ENCODE measurements at places on chromosomes 4 and X.
A peak's percentile ranks its signal among the peaks of the same experiment; 100 is the strongest.

DNA sequence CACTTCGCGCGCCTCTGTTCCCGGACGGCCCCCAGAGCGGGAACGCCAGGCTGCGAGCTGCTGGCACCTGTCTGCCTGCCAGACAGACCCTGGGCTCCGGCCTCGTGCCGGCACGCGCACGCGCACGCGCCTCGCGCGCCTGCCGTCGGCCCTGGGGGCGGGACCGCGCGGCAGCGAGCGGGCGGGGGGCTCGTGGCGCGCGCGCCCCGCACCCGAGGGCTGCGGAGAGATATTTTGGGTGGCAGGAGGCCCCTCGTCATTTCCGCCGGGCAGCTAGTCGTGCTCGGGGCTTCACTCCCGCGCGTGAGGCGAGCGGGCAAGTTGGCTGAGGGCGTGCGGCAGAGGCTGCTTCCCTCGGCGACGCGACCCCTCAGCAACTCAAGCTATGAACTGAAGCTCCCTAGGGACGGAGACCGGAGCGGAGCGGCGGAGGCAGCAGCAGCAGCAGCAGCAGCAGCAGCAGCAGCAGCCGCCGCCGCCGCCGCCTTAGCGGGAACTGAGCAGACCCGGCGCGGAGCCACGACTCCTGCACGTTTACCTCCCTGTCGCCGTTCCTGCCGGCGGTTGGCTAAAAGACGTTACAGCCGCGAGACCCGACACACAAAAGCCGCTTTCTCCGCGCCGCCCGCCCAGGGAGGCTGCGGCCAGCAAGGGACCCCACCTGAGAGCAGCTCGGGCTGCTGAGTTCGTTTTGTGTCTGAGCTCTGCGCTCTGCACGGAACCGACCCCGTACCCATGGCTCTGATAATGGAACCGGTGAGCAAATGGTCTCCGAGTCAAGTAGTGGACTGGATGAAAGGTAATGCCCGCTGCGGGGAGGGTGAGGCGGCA lies at the start of gene CNKSR2:
CNKSR2 (plus strand) TSS at position 256 of the 831 bp plus-strand sequence; CDS start at position 736, 480 bp downstream.
- peak; percentile 57 for DNase-seq

- no peak for DNase-seq
Measured at GRCh38 chrX:67654301-67654700, 110.5 kb downstream of the AR start.

GRCh38 chrX:129613596-129613995 lies 41.2 kb downstream of the APLN start:
- no peak for DNase-seq

DNA sequence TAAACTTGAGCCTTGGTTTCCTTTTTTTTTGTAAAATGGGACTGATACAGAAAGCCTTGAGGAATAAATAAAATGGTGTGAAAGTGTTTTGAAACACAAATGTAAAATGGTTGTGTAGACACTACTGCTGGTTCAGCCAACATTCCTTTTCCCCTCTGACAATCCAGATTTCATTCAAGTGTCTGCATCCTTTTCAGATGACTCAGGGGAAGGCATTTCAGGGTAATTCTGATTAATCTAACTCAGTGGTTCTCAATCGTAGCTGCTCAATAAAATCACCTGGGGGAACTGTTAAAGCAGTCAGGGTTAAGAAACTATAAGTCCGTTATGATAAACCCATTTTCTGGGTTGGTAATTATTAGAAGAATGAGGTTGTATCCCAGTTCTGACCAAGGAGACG lies 4.6 kb downstream of the ARHGAP10 start:
- DNase-seq: no peak

GRCh38 chr4:115428455-115428854 lies 315.0 kb upstream of the NDST4 start:
- DNase-seq: no peak

Data from NCI-H510A (cell line).